ENCODE measurements at places on chromosomes 12 and 14. TPM values are rescaled to one million over a fixed set of nuclear protein-coding genes. Genes with fewer than 3 reads are reported as not detected.

GRCh38 chr14:100098171-100098570 is 32.9 kb downstream of the EVL start:
- DNase-seq, result no peak

Gene CDCA3
- total RNA-seq, result 8.1 TPM

DNA sequence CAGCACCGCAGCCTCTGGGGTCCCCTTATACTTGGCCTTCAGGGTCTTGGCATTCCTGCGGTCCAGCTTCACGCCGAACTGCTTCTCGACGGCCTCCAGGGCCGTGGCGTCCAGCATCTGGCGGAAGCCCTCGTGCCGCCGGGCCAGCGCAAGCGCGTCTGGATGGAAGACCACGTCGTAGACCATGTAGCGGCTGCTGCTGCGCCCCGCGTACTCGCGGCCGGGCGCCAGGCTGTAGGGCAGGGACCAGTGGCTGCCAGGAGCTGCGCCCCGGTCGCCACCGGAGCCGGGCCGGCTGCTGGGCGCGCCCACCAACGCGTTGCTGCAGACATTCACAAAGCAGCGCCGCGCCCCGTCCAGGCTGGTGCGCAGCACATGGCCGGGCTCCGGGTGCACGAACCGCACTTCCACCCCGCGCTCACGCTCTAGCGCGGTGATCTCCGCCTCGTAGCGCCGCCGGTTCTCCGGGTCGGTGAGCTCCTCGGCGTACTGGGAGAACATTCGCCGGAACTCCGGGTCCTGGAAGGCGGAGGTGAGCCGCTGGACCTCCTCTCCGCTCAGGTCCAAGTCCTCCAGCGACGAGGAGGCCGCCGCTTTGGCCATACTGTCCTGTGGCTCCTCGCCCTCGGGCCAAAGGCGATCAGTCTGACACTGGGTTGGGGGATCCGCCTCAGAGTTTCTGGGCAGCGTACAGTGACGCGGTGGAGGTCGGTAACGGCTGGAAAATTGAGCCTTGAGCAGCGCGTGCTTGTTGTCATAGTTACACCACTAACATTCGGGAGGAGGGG is at the start of gene DNAAF2:
Gene DNAAF2 (minus strand): TSS at position 698 of the 788 bp plus-strand sequence. CDS start 95 bp downstream, at position 603.
- peak; percentile 66 for DNase-seq

DNA sequence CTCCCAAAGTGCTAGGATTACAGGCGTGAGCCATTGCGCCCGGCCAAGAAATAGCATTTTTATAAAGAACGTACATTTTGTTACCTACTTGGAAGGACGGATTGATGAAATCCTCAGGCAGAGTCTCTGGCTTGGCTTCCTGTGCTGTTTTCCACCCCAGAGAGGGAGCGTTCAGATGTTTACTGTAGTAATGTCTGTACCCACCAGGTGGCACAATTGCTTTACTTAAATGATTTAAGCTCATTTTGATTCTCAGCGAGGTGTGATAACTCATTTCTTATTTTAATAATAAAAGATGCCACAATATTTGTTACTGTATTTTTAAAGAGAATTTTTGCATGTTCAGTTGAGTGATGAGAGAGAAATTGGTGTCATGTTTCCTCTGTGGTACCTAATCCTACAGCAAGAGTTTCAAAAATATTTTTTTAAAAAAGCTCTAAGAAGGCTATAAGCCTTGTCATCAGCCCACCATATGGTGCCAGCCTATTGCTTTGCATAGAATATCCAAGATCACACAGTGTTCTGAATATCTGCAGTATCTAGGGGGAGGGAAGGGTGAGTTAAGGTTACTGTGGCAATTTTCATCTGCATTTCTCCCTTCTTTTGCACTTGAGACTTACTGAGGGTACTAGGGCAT is 82.6 kb upstream of the TRAF3 start:
- peak; percentile 84 for DNase-seq

GRCh38 chr12:52387859-52388258 is 2.4 kb upstream of the KRT84 start:
- DNase-seq, result no peak

DNA sequence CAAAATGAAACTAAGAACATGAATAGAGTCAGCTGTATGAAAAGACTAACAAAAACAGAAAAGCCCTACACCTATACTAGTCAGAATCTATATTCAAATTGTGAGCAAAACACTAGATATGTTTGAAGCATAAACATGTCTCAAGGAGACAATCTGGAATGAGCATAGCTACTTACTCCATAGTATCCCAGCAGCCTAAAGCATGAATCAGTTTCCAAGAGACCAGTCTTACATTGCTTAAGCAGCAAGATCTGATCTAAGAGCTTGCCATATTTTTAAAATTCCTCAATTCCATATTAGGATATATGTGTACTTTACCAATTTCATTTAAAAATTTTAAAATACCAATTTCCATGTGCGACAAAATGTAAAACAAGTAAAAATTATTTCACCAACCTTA is 7.7 kb downstream of the CAPS2 start:
- no peak for DNase-seq

- no peak for DNase-seq
These were observed 176.2 kb downstream of the PHETA1 start for GRCh38 chr12:111192647-111193046.

DNA sequence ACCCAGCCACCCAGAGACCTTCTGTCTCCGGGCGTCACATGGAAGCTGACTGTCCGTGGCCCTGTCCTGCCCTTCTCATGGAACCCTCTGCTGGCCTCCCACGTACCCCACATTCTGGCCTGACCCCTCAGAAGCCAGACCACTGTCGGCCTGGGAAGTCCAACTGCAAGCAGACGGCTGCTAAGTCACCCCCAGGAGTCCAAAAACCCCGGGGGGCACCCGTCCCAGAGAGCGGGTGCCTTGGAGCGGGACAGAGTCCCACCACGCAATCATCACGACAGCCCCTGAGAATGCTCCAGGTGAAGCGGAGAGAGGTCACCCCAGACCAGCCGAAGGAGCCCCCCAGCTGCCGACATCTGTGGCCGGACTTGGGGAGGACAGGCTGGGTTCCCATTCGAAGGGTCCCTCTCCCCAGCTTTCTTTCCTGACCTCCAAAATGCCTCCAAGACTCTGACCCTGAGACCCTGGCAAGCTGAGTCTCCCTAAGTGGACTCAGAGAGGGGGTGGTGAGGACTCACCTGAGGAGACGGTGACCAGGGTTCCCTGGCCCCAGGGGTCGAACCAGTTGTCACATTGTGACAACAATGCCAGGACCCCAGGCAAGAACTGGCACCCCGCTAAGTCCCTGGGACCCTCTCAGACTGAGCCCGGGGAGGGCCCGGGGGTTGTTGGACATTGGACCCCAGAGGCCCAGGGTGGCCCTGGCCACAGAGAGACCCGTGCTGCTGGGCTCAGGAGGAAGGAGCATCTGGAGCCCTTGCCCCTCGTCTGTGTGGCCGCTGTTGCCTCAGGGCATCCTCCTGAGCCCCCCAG is 337.1 kb downstream of the TMEM121 start:
- DNase-seq, result no peak

DNA sequence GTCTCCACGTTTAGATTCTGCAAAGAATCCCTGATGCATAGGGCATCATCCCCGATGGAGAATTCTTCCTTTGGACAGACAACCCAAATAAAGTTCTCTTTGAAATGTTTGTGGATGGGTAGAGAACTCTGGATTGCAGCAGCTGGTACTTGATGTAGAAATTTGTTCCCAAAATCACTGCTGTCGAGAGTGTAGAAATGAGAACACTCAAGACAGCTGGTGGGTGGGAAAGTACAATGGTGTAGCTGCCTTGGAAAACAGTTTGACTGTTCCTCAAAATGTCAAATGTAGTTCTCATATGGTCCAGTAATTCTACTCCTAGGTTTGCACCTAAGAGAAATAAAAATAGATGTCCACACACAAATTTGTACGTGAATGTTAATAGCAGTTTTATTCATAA is 671.5 kb upstream of the TMEM132C start:
- no peak for DNase-seq

Gene SLC6A13
- 0.39 TPM for total RNA-seq

GRCh38 chr14:100901391-100902183 is 1.9 kb downstream of the RTL1 start:
- DNase-seq, result no peak

GRCh38 chr12:120156315-120157259 is 37.9 kb downstream of the GCN1 start:
- DNase-seq, result no peak

Gene GALNT8
- total RNA-seq, result 2.7 TPM

Gene SLC10A1
- total RNA-seq, result not detected

DNA sequence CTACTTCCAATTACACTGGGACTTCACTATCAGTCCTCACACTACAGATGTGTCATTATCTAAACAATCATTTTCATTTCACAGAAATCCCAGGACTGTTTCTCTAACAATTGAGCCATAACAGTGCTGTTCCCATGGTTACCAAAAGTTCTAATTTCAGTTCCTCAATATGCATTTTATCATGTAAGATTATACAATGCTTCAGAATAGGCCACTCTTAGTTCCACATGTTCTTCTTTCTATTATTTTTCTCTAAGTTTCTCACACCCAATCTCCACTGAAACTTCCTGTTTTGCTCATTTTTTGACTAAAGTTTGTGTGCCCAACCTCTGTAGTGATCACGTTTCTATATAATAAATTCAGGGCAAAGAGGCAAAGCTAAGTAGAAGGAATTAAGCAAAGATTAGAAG is 185.8 kb downstream of the DUSP6 start:
- DNase-seq, result peak; percentile 64

Gene CMKLR1
- 10.0 TPM for total RNA-seq

- DNase-seq, result no peak
These were observed 12.6 kb downstream of the ZNF26 start for GRCh38 chr12:132998741-132999140.

DNA sequence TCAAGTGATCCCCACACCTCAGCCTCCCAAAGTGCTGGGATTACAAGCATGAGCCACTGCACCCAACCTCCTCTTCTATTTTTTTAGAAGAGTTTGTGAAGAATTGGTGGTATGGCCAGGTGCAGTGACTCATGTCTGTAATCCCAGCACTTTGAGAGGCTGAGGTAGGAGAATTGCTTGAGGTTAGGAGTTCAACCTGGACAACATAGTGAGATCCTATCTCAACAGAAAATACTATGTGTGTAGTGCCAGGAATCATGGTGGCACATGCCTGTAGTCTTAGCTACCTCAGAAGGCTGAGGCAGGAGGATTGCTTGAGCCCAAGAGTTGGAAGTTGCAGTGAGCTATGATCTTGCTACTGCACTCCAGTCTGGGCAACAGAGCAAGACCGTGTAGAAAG is 5.5 kb upstream of the ATF7 start:
- no peak for DNase-seq

DNA sequence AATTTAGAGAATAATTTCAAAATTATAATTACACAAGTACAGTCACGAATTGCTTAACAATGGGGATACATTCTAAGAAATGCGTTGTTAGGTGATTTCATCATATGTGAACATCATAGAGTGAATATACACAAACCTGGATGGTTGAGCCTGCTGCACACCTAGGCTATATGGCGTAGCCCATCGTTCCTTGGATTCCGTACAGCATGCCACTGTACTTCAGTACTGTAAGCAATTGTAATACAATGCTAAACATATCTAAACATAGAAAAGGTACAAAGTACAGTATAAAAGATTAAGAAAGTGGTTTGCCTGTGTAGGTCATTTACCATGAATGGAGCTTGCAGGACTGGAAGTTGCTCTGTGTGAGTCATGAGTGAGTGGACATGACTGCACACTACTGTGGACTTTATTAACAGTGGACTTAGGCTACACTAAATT is 286.2 kb downstream of the CACNA1C start:
- no peak for DNase-seq

- no peak for DNase-seq
These were observed 236.9 kb upstream of the SFSWAP start for GRCh38 chr12:131473741-131474709.

GRCh38 chr12:132094269-132094891 is 49.7 kb downstream of the DDX51 start:
- DNase-seq, result no peak

GRCh38 chr12:9615420-9616136 is 7.9 kb upstream of the KLRB1 start:
- DNase-seq, result no peak

Gene JPH4
- 0.39 TPM for total RNA-seq

Gene KRT75
- total RNA-seq, result 84.8 TPM

GRCh38 chr14:84303140-84303539 is 1226.8 kb upstream of the FLRT2 start:
- no peak for DNase-seq

Data from skin of body (tissue), 3 donors.